ENCODE measurements at places on chromosomes 12 and 14. TPM values are rescaled to one million over a fixed set of nuclear protein-coding genes. Genes with fewer than 3 reads are reported as not detected.

DNA sequence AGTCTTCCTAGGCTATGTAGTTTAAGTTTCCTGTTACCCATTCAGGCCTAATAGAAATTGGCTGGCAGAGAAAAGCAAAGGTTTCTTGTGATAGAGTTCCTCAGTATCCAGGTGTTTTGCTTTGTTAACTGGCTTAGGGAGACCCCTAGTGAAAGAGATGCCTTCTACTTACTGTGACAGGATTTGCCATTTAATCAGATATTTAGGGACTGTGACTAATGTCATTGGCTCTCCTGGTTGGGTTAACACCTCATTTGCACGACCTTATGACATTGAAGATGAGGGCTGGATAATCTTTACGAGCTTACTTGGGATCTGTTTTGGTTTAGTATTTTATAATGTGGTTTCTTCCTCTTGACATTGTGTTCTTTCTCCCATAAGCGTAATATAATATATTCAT is 5.8 kb downstream of the MON2 start:
- no peak for DNase-seq

- DNase-seq, result no peak
Measured at GRCh38 chr12:98808243-98808875, 163.3 kb downstream of the APAF1 start.

DNA sequence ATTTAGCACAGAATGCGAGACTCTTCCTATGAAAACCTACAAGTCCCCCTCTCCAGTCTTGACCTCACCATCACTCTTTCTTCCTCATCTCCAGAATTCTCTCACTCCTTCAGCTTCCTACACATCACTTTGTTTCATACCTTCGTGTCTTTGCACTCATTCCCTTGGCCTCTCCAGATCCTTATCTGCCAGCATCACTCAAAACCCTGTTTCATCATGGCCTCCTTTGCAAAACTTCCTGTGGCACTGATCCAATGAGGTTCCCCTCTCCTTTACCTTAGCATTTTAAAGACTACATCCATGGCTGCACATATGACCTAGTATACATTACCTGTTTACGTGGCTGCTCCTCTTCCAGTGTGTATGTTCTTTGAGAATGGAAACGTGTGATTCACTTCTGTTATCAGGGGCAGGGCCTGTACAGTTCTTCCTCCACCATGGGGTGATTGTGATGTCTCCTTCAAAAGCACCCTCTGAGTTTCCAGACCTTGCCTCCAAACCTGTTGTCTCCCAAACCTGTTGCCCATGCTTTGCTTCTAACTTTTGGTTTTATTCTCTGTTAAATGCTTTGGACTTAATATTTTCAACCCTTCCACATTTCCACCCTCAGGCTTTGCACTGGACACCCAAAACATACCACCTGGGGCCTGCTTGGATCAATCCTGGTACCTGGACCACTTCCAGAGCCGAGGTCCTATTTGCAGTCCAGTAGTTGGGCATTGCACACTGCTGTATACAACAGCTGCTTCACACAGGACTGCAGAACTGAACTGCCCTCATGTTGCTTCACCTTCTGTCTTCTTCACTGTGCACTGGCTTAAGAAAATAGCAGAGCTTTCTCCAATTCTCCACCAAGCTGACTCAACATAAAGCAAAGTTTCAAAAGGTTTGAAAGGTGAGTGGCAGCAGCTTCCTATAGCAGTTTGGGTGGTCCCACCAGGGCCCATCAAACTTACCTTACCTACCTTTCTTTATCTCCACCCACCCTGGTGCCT is 131.7 kb downstream of the LLPH start:
- no peak for DNase-seq

- DNase-seq, result no peak
Measured at GRCh38 chr12:96431067-96431466, 30.8 kb upstream of the CDK17 start.

- no peak for DNase-seq
Measured at GRCh38 chr14:32694795-32695449, 243.8 kb upstream of the NPAS3 start.

DNA sequence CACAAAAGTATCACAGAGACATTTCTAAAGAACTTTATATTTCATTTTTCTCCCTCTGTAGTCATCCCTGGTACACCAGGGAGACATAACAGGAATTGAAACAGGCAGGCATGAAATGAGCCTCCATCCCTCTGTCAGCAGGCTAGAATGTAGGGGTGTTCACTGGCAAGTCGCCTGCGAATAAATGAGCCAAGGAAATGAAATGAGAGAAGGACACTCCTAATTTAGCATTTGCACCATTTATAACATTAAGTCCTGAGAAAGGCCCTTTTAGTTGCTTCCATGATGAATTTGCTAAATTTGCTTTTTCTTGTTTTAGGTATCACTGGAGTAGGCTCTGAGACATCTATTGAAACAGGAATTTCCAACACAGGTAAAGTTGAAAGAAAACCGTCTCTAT is 192.4 kb upstream of the CNTN1 start:
- no peak for DNase-seq

- no peak for DNase-seq
Measured at GRCh38 chr14:35398071-35398584, 6.4 kb downstream of the NFKBIA start.

Gene CRACR2A
- 4.7 TPM for total RNA-seq

Gene COL2A1
- not detected for total RNA-seq

Gene SLCO1B1
- not detected for total RNA-seq

Gene TCL1B
- total RNA-seq, result not detected

Gene DEPDC4
- 0.58 TPM for total RNA-seq

All from mesenteric fat pad (tissue), 1 donor.